ENCODE measurements at places on chromosomes 1 and 21.

DNA sequence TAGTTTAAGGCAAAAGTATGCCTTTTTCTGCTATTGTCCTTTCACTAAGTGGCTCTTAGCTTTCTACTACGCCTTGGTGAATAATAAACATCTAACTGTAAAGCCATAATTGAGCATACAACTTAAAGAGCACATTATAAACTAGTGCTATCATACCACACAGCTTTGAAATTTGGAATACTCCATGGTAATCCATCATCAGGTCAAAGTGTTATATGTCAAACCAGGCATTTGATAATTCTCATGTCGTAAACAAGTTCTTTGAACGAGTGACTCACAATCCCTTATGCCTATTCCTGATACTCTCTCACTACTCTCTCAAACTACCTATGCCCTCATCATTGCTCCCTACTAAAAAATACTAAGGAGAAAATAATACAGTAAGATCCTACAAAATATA, 60.3 kb upstream of the FMN2 start:
- DNase-seq: no peak

GRCh38 chr1:163664671-163665335, 343.0 kb downstream of the NUF2 start:
- DNase-seq: no peak

DNA sequence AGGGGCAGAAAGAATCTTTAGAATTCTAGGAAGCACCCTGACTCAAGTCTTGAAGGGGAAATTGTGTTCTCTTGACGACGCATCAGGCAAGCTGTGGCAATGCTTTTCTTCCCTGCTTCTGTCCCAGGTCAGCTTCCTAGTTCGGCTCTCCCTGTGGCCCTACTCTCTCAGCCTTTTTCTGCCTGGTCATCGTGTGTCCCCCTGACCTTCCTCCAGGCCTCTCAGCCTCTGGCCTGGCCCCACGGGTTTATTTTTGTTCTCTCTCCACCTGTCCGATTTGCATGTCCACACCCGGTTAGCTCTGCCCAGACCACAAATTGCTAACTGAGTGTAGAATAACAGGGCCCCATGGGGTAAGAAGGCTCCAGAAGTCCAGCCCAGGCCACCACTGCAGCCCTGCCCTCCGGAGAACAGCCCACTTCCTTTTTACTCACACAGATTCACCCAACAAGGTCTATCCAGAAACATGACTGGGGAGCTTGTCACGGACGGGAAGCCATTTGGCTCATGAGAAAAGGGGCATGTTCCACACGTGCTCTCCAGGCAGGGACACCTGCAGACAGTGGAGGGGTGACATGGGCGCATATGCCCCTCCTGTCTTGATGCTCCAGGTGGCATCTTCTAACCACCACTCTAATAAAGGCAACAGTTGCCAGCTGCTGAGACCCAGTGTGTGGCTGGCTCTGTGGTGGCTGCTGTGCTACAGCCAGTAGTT, 9.8 kb downstream of the KCNN3 start:
- no peak for DNase-seq

DNA sequence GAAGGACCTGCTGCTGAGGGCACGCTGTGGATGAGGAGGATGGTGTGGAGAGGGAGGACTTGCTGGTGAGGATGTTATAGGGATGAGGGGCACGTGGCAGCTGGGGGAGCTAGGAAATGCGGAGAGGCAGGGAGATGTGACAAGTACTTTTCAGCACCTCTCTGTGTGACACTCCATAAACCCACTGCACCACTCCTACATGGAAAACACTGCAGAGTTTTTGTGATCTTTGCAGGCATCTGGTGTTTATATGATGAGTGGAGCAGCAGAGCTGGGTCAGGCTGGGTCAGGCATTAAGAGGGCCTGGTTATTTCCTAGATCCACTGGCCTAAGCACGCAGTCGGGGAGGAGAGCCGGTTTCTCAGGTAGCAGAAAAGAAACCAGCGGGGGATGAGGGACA, 167.3 kb upstream of the COA6 start:
- DNase-seq: no peak

DNA sequence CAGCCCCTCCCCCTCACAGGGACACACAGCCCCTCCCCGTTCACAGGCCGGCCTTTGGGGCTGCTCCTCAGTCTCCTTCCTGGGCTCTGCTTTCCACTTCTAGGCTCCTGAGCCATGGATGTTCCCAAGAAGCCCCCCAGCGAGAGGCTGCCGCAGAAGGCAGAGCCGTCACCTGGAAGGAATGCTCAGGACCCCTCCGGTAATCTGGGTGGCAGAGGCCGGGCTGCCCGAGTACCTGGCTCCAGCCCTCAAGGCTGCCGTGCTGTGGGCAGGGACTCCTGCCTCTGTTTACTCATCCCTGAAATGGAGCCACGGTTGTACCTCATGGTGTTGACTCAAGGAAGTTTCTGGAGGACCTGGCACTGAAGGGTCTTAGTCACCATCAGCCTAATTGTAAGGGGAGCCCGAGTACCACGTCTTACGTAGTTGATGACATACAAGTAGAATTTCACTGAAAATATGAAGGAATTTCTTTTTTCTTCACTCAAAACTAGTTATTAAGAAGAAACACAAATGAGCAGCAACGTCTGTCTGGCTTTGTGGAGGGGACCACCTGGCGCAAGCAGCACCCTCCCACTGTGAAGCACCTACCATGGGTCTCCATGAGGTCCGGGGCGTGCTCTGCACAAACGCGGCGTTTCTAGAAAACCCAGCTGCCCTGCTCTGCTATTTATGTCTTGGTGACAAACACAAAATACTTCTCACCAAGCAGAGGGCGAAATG, 33.7 kb downstream of the PRDM15 start:
- no peak for DNase-seq

DNA sequence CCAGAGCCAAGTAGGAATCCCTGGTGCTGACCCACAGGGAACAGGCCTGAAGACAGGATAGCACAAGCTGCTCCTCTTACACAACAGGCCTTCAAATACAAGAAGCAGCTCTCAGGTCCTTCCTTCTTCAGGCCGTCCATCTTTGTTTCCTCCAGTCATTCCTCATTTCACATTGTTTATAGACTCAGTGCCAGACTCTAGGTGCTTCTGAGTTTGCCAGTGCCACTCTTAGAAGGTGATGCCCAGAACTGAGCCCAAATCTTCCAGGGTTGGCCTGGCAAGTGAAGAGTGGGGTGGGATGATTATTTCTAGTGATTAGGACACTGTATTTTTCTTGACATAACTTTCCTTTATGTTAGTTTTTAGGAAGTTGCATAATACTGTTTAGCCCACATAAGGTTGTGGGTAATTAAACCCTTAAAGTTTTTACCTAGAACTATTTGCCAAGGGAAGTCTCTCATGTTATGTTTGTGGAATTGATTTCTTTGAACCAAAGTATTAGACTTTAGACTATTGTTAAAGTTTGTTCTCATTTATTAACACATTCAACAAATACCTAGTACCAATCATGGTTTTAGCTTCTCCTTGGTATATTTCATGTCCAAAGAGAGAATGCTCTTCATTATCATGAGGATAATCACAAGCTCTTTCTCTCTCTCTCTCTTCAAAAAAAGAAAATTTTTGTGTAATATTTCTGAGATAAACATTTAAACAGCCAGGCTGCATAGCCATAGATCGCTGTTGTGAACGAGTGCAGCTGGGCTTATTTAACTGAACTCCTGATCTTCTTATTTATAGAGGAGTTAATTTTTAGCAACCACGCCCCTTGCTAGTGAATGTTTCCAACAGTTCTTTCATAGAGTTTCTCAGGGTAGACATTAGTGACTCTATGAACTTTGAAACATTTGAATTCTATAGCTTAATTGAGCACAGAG, 47.7 kb downstream of the PGM1 start:
- no peak for DNase-seq

DNA sequence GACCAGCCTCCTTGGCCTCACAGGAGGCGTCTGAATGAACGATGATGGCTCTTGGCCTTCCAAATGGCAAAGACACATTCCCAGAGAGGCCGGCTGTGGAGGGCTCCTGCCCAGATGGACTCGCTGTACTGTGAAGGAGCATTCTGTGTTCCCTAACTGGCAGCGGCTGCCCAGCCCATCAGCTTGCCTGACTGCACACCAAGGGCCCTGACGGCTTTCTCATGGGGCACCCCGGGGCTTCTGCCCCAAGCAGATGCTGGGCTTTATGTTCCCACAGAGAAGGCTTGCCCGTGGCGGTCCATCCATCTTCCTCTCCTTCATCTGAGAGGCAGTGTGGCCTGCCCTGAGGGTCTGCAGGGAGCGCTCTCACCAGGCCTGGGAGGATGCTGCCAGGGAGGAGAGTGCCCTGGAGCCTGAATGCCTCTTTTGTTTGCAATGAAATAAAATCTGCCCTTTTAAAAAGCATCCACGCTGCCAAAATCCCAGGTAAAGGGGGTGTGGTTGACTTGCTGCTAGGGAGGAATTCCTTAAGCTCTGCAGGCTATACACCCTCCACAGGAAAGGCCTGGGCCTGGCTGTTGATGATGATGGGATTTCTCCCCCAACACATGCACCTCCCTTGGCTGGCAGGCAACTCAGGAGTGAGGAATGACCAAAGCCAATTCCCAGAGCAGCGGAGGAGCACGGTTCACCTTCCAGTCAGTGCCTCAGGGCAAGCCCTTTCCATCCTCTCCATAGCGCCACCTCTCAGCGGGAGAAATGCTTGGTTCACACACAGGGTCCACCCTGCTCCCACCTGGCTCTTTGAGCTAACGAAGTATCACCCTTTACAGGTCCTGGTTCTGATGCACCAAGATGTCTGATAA, 84.6 kb upstream of the SSX2IP start:
- DNase-seq: no peak

GRCh38 chr1:211734359-211734758, 58.9 kb upstream of the NEK2 start:
- DNase-seq: no peak

DNA sequence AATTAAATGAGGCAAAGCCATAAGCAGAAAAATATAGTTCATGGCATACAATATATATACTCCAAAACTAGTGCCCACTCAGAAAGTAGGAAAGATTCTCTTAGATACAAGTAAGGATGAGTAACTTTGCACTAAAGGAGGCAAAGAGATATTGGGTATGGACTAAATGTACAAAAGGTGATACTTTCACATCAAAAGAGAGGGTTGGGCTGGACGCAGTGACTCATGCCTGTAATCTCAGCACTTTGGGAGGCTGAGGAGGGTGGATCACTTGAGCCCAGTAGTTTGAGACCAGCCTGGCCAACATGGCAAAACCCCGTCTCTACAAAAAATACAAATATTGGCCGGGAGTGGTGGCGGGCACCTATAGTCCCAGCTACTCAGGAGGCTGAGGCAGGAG, 6.7 kb downstream of the KYAT3 start:
- no peak for DNase-seq

DNA sequence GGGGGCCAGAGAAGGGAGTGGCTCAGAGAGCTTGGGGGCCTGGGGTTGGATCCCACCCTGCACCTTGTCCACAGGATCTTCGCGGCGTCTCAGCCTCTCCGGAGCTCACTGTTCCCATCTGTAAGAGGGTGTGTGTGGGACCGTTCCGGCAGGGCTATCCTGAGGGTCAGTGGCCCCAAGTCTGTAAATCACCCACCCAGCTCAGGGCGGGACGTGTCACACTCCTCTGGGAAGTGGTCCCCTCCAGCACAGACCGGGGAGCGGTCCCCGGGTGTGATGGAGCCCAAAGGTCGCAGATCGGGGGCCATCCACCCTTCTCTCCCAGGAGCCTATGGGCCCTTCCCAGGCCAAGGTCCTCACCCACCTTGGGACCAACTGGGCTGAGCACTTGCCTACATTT, 40.0 kb downstream of the KCNAB2 start:
- no peak for DNase-seq

DNA sequence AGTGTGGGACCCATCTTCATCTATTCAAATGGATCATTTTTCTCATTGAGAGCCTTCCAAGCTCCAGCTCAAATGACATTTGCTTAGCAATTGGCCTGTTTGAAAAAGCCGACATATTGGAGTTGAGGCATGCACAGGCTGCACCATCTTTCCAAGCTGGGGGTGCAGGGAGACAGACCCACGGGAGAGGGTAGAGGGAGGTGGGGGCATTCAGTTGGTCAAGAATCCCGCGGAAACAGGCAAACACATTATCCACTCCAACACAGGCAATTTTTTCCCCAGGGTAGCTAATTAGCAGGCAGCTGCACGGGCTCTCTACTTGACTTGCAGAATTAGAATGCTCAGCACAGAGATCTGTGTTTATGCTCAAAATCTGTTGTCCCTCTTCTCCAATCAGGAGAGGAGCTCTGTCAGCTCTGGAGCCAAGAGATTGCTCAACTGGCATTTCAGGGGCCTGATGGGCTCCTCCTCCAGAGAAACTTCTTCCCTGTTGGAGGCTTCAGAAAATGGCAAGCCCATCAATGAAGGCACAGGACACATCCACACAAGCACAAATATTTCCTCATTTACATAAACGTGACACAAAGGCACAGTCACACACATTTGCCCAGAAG, 267.8 kb downstream of the FOXD2 start:
- DNase-seq: no peak

GRCh38 chr1:84605157-84605556, 30.9 kb upstream of the CTBS start:
- DNase-seq: no peak

All from left ventricle myocardium superior (tissue), 1 donor.